ENCODE measurements at places on chromosomes 1 and 21.
A peak's percentile ranks its signal among the peaks of the same experiment; 100 is the strongest.

DNA sequence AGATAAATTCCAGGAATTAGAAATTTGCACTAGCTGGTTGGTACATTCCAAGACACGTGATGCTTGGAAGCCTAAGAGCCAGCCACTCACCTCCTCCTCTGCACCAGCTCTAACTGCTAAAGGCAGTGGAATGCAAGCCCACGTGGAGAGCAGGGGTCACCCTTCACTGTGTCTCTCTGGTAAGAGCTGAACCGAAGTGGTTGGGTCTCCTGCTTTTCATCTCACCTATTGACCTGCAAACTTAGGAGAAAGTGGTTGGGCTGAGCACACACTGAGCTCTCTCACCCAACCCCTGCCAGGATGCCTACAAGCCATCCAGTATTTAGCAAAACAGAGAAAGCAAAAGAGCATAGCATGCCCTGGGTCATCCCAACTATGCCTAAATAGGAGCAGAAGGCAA, 19.3 kb downstream of the HAO2 start:
- DNase-seq, result no peak

DNA sequence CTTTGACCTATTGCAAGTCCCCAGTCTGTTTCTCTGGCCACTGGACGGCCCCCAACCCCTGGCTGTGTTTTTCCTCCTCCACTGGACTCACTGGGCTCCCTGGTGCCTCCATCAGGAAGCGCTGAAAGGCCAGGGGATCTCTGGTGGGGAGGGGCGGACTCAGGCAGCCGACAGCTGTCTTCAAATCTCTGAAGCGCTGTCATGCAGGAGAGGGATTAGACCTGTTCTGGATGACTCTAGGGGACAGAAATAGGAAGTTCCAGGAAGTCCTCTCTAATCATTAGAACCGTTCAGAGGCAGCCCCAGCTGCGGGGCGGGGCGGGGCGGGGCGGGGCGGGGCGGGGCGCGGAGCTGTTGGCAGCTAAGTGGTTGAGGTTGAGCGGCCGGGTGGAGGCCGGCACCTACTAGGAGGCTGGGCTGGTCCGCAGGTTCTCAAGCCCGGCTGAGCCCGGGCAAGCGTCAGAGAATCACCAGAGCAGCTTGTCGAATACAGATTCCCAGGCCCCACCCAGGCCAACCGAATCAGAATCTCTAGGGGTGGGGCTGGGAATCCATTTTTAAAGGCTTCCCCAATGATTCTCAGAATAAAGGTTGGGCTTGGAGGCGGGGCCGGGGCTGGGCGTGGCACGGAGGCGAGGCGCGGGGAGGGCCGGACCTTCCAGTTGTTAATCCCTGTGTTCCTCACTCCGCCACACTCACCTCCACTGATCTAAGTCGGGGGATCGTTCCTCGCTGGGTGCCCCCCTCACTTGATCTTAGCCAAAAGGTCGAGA, 11.4 kb upstream of the PHLDA3 start:
- peak; percentile 22 for DNase-seq

DNA sequence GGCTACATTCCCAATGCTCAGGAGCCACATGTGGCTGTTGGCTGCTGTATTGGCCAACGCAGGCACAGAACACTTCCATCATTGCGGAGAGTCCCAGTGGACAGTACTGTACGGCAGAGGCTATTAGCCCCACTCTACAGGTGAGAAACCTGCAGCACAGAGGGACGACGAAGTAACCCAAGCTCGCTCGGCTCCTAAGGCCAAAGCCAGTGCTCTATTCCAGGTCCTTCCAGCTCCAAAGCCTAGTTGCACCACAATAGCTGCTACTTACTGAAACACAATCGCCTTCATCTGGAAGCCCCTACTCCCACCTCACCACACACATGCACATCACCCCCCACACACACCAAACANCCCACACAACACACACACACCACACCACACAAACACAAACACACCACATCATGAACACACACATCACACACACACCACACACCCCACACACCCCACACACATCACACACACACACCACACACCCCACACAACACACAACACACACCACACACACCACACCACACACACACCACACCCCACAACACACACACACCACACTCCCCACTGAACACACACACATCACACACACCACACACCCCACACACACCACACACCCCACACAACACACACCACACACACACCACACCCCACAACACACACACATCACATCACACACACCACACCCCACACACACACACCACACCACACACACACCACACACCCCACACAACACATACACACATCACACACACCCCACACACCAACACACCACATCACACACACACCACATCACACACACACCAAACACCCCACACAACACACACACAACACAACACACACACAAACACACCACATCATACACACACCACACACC, 3.2 kb downstream of the LYPD8 start:
- DNase-seq, result no peak

DNA sequence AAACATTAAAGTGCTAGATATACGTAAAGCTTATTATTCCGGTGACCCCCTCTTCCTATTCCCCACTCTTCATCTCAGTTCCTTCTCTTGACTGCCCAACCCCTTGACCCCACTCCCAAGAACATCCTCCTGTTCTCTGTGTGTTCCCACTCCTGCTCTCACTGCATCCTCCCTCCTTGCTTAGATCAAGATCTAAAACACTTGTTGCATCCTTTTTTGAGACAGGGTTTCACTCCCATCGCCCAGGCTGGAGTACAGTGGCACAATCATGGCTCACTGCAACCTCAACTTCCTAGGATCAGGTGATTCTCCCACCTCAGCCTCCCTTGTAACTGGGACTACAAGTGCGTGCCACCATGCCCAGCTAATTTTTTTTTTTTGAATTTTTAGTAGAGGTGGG, 13.5 kb downstream of the ATP2B4 start:
- no peak for DNase-seq

GRCh38 chr1:64986903-64987871, 20.8 kb upstream of the JAK1 start:
- DNase-seq, result no peak

- no peak for DNase-seq
Observed at GRCh38 chr1:225626698-225627097, 26.2 kb downstream of the ENAH start.

GRCh38 chr1:92480813-92481598, 5.7 kb downstream of the GFI1 start:
- no peak for DNase-seq

- no peak for DNase-seq
Observed at GRCh38 chr1:206952171-206952570, 5.9 kb upstream of the PIGR start.

DNA sequence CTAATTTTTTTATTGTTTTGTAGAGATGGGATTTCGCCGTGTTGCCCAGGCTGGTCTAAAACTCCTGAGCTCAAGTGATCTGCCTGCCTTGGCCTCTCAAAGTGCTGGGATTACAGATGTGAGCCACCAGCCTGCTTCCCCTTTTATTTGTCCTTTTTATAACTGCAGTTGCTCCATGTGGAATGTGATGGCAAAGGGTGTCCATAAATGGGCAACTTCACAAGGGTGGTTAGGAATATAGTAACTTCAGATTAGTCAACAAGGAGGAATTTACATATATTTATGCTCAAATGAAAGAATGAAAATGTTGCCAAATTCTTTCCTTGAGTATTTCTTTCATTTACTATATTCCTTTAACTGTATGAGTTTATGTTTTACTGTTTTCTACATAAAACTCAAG, 182.9 kb downstream of the BACH1 start:
- DNase-seq, result no peak

DNA sequence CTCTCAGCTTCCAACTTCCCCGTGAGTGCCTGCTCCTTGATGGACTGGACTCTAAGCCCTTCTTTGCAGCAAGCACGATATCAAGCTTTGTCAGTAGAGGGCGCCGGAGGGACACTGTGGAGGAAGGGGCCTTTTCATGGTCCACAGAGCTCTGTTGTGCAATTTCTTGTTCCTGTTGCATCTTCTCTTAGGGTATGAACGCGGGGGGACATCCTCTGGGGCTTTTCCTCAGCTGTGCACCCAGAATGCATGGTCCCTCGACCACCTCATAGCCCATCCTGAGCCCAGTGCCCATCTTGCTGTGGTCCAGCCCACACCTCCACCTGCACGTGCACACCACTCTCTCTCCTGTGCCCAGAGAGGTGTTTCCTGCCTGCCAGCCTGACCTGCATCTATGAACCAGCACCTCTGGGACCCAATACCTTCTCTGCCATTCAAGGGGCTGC, 556.8 kb downstream of the PTPRU start:
- DNase-seq, result no peak

GRCh38 chr1:119275145-119276134, 93.1 kb upstream of the HAO2 start:
- DNase-seq, result peak; percentile 31

DNA sequence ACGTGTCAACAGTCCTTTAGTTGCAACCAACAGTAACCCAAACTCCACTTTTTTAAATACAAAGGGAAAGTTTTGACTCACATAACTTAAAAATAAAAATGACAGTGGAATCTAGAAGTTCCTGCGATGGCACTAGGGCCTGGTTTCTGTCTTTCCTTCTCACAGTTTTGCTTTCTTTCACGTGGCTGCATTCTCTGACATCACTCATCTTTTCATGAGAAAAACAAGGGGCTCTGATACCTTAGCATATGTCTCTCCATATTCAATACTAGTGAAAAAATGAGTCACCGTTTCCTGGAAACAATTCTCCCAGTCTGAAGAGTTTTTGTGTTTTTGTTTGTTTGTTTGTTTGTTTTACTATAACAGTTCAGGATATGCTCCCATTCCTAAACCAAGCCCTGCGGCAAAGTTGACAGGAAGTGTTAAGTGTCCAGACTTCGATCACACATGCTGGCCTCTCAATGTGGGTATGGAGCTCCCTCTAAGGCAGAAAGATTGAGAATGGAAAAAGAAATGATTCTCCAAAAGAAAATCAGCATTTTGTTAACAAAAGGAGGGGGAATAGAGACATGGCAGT, 483.3 kb downstream of the TTLL7 start:
- no peak for DNase-seq

DNA sequence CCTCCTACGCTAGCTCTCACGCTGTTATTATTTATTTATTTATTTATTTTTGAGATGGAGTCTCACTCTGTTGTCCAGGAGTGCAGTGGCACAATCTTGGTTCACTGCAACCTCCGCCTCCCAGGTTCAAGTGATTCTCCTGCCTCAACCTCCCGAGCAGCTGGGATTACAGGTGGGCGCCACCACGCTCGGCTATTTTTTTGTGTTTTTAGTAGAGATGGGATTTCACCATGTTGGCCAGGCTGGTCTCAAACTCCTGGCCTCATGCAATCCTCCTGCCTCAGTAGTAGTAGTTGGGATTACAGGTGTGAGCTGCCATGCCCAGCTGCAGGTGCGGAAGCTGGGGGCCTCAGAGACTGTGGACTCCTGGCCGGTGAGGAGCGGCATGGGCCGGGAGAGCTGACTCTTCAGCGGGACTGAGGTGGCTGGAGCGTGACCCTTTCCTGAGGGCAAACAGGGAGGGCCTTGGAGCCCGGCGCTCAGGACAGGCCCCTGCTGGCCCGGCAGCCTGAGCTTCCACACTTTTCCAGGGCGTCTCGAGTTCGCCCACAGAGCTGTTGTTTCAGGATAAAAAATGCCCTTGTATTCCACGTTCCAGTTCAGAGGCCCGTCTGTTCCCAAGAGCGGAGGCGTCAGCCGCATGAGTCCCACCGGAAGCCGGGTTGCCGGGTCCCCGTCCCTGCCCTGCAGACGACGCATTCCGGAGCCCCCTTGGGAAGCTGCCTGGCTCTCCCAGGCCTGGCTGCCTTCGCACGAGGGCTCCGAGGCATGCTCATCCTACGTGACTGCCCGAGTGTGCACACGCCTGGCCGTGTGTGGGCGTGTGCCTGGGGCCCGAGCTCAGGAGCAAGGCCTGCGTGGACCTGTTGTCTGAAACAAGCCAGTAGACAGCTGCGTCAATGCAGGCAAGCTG, 126.2 kb downstream of the SIK1 start:
- DNase-seq, result no peak

DNA sequence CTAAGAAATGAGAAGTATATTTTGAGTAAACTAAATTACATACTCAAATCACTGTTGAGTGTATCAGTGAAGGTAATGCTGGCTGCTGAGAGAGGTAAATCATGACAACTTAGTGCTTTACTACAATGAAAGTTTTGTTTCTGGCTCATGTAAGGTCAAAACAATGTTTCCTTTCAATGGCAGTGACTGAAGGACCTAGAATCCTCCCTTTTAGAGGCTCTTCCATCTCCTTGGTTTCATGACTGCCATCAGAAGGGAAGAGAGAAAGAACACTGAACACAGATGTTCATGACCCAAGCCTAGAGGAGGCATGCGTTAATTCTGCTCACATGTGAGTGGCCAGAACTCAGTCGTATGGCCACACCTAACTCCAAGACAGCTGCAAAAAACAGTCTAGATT, 130.6 kb downstream of the AKT3 start:
- DNase-seq, result no peak

DNA sequence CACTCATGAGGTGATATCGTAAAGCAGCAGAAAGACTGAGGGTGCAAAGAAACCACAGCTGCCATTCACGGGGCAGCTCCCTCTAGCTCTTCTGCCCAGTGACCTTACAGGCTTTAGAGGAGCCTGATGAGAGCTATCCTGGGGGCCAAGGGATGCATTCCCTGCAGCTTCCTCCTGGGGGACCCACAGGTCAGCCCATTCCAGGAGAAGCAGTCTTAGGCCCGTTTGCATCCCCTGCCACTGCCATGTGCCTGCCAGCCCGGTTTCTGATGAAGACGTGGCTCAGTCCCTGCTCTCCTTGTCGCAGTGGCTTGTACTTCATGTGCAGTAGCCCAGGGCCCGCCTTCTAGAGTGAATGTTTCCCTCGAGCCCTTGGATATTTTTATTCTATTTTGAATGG, 22.8 kb downstream of the ATP5PO start:
- no peak for DNase-seq

- DNase-seq, result no peak
Observed at GRCh38 chr21:44989537-44989886, 49.7 kb downstream of the SLX9 start.

DNA sequence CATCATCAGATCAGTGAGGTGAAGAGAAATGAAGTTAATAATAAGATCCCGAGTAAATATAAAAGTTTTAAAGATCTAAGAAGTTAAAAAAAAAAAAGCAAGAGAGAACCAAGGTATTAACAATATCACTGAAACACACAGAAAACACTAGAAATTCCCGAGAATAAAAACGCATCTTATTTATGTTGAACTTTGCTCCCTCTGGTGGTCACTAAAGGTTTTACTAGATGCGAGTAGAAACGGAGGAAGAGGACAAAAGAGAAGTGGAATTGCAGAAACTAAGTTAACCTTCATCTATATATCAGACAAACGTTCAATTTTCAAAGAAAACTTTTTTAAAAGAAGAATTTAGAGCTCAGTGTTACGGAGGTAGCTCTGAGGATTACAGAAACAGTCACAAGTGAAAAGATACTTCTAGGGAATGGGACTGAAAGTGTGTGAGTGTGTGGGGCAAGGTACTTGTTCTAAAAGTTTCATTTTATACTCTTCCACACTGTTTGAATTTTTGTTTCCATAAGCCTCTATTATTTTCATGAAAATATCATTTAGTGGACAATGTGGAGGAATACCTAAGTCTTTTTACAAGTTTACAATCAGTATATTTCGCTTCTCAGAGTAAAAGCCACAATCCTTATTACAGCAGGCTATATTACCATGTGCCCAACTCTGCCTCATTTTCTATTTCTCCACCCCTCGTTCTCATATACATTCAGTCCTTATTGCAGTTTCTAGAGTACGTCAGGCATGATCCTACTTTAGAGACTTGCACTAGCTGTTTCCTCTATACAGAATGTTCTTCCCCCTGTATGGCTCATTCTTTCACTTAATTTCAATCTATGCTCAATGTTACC, 19.7 kb downstream of the ACBD6 start:
- DNase-seq, result no peak

All from naive thymus-derived CD8-positive, alpha-beta T cell (primary cell).